KBM-7 (cell line): ENCODE measurements at places on chromosomes 6 and 20.
A peak's percentile ranks its signal among the peaks of the same experiment; 100 is the strongest.

DNA sequence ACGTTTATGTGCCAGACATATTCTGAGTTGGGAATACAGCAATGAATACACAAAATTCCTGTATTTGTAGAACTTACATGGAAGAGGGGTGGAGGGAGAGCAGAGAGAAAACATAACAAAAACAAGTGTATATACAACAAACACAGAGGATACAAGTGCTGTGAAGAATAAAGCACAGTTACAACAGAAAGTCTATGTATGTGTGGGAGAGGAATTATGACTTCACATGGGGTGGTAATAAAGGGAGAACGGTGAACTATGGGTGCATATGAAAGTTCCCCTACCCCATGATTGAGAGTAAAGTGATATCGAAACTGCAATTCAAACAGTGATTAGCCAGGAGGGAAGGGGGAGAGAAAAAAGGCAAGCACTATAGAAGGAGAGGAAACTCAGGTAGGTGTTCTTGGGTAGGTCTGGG, 24.6 kb downstream of the HBS1L start:
- DNase-seq = no peak

- peak; percentile 73 for DNase-seq
These were observed 68.6 kb upstream of the FBXL4 start for GRCh38 chr6:99016355-99016754.

DNA sequence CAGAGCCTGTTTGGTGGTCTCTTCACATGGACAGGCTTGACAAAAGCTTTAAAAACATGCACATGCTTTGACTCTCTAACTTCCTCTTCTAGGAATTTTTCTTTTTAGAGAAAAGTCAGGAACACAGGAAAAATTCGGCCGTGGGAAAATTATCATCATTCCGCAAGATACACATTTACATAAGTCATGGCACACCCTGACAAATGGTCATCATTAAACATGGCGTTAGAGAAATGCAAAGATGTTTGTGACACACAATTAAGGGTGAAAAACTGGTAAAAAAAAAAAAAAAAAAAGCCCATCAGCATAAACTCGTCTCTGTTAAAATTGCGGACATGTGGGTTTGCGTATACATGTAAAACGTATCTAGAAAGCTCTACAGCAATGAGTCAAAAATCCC, 134.2 kb upstream of the AGPAT4 start:
- no peak for DNase-seq

DNA sequence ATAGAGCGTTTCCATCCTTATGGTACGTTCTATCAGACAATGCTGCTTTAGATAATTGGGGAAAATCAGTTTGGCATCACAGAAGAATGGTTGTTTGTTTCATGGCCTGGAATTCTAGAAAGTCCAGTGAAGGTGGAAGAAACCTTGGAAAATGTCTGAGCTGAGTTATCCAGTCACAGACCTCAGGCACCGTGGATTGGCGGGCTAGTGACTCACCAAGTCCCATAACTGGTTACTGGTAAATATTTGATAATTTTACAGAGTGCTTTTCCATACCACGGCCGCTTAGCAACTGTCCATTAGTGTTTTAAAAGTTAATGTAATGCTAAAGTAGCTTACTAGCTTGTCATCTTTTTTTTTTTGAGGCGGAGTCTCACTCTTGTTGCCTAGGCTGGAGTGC, 99.4 kb downstream of the SLC35B3 start:
- no peak for DNase-seq

DNA sequence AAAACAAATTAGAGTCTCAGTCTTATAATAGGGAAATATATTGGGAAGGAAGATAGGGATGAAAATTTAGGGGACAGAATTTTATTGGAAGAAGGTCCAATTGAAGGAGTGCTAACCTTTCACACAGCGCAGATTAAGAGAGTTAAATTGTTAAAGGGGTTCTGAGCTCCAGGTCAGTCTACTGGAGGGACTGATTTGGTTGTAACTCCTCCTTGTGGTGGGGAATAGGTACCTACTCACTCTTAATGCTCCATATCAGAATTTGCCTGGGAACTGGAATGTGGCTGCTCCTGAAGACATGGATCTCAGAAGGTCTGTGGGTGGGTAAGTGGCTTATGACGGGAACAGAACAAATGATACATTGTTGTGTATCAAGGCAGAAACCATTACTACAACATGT, 143.5 kb downstream of the FLRT3 start:
- no peak for DNase-seq

GRCh38 chr6:150233843-150234269, 91.0 kb downstream of the PPP1R14C start:
- no peak for DNase-seq

- DNase-seq = peak; percentile 42
These were observed 29.9 kb upstream of the MTRF1L start for GRCh38 chr6:153032255-153032882.

- DNase-seq = no peak
These were observed 259.1 kb downstream of the CLIC5 start for GRCh38 chr6:45756606-45757005.

DNA sequence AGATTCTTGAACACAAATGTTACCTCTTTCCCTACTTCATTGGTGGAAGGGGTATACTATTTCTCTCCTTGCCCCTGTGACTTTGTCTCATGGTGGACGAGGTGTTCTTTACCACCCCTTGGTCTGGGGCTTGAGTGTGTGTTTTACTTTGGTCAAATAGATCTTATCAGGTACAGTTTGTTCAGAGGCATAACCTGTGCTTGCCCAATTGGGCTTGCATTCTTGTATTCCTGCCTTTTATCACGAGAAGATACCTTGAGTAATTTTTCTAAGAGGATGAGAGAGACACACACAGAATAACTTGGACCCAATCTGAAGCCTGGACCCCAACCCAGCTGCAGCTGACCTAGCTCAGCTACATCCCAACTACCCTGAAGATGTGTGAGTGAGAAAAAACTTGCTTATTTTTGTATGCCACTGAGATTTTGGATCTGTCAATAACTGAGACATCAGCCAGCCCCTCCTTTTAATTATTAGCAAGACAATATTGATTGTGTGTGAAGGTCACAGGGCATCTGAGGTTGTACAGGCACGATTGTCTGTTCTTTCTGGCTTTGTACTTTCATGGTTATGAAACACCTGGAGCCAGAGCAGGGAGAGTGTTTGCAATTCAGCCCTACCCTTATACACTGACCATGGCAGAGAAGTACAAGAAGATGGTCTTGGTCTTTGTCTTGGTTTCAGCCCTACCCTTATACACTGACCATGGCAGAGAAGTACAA, 204.7 kb upstream of the SLC35B3 start:
- DNase-seq = no peak

DNA sequence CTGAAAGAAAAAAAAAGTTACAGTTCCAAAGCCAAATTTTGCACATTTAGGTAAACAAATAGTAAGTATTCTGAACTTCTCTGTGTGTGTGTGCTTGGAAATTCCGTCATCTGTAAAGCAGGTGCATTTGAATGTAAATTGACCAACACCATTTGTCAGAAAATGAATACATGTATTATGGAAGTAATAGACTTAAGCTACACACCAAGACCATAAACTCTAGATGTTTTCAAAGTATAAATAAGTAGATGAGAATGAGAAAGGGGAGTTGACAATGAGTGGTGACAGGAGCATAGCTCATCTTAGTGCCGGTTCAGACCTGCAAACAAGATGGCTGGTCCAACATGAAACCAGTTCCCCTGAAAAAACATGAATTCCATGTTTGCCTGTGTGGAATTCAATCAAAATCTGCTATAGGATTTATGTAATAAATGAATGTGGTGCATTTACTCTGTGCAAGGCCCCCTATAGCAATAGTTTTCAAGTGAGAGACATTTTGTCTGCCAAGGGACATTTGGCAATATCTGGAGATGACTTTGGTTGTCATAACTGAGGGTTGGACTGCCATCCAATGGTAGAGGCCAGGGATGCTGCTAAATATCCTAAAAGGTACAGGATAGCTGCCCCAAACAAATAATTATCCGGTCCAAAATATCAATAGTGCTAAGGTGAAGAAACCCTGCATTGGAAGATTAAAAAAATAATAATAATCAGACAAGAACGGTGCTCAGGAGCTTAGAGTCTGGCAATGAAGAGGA, 11.0 kb upstream of the FILIP1 start:
- no peak for DNase-seq

DNA sequence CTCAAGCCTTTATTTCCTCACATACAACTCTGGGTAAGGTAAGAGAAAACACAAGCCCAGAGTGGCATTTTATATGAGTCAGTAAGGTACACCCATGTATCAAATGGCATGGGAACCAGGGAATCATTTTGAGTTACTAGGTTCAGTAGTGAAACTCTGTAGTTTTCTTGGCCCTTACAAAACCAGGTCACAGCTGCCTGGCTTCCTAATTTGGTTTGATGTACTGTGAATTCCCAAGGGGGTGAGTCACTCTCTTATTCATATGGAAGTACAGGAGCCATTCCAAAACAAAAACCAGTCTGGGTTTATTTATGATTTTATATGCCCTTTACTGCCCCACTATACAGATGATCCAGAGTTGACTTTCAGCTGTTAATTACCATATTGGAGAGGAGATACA, 70.7 kb downstream of the PDE7B start:
- no peak for DNase-seq

DNA sequence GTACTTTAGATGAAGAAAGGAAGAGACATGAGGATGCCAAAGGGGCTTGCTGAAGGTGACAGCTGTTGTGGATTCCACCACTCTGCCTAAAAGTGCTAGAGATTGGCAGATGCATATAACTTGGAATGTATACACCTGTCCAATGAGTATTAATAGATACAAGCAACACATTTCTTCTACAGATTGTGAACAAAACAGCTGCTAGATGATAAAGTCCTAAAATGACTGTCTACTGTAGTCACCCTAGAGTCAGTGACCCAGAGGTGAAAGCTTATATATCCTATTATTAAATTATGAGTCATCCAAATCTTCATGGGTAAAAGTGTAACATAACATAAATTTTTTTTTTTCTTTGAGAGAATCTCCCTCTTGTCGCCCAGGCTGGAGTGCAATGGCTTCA, 5.2 kb downstream of the RNF217 start:
- DNase-seq = no peak

- DNase-seq = no peak
These were observed 34.4 kb upstream of the LOC128125822 start for GRCh38 chr6:63537959-63538300.

DNA sequence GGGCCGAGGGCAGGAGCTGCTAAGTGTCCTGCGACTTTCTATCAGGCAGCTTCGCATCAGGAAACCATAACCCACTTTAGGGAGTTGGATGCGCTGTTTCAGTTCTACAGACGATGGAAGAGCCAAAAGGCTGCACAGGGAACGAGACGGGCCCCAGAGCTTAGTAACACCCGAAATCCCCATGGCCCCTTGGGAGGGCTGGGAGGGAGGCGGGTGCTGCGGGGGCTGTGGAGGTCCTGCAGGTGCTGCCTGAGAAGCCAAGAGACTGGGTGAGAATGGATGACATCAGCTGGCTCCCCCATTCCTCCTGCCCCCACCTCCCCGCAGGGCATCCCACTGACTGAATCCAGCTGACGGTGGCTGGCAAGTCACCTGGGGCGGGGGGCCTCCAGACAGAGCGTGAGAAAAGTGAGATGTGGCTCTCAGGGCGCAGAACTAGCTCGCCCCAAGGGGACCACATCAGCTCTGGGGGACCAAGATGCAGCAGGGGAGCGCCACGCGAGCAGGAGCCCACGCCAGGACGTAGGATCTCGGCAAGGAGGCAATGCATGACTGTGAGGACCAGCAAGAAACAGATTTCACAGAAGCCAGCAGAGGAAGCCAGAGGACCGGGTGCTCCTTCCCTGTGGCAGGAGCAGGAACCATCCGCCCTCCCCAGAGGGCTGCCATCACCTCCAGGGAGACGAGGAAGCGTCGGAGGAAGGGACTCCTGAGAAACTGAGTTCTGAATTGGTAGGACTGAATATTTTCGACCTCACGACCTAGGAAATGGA, 36.8 kb downstream of the PNLDC1 start:
- DNase-seq = no peak

DNA sequence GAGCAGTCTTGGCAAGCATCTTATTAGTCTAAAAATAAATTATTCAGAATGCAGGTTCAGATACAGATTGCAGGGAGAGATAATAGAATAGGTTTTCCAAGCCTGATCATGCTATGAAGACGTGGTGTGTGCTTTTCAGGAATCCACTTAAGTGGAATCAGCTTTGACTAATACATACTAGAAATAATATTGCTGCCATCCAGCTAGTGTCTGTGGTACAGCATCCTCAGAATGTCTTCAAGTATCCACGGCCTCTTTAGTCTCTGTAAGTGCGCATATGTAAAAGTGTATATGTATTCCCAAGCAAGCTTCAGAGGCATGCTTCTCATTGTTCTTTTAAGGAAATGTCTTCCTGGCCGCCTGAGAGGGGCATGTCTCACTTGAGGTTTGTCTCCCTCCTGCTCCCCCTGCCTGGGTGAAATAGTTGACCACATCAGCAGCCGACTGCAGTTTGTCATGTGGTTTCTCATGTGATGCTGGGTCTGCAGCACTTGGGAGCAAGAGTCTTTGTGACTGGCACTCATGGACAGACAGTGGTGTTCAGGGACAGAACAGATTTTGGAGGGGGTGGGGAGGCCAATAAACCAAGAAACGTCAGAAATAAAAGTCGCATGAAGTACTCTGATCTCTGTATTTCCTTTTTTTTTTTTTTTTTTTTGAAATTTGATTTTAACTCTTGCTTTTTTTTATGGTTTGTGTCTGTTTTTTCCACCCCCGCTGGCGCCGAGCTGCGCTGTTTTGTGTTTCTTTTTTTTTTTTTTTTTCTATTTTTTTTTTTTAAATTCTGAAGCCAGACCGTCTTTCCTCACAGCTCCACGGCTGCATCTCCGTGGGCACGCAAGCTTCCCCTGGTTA, 150.8 kb downstream of the PRL start:
- DNase-seq = no peak

- DNase-seq = no peak
These were observed 184.7 kb downstream of the CDH4 start for GRCh38 chr20:61436667-61437279.

DNA sequence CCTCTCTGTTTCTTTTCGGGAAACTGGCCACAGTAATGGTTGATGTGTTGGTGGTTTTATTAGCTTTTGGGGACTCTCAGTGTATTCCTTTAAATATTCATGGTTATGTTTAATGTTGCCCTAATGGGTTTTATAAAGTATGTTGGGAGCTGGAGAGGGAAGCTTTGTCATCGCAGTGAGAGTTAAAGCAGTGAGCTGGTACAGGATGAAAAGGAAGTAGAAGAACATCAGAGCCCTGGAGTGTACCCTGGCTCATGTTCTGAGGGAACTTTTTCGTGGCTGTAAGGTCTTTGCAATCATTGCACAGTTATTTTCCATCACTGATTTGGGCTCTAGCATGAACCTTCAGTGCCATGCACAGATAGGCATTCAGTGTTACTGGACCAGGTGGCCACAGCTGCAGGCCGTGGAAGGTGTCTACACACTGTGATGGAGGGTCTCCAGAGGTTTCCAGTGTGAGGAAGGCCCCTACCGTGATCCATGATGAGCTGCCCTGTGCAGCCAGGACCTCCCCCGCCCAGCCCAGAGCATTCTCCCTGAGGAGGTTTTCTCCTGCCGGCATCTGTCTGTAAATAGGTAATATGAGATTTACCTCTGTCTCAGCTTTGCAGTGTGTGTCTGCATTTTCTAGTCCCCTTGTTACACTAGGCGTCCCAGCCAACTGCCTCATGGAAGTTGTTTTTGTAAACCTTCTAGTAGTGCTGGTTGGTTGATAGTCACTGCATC, 22.4 kb upstream of the TMEM217 start:
- DNase-seq = no peak

- DNase-seq = peak; percentile 11
These were observed 5.8 kb upstream of the ADAM33 start for GRCh38 chr20:3687655-3688054.

- no peak for DNase-seq
These were observed 73.9 kb downstream of the ALDH5A1 start for GRCh38 chr6:24568683-24569082.
